Cardiac ventricle fibroblast (primary cell): ENCODE measurements at places on chromosomes 16 and 17. TPM values are rescaled to one million over a fixed set of nuclear protein-coding genes. Genes with fewer than 3 reads are reported as not detected.

CACNA1H gene
- total RNA-seq, result 1.6 and 3.3 TPM in 2 replicates

PPP1R1B gene
- total RNA-seq, result 89.5 and 113 TPM in 2 replicates

PIPOX gene
- 0.24 TPM in 1 of 2 replicates, not detected in the other for total RNA-seq

MT3 gene
- total RNA-seq, result not detected in 2 replicates

KRTAP4-6 gene
- total RNA-seq, result not detected in 2 replicates

KRTAP9-9 gene
- total RNA-seq, result not detected in 2 replicates

TAT gene
- not detected in 2 replicates for total RNA-seq

ABCA9 gene
- 110 and 113 TPM in 2 replicates for total RNA-seq

LGALS9 gene
- total RNA-seq, result 1.3 and 2.9 TPM in 2 replicates

PLLP gene
- total RNA-seq, result 0.20 and 0.37 TPM in 2 replicates

SYNGR3 gene
- total RNA-seq, result 0.78 and 4.2 TPM in 2 replicates

CA5A gene
- total RNA-seq, result not detected in 2 replicates

RBFOX1 gene
- not detected in 2 replicates for total RNA-seq

IRX6 gene
- total RNA-seq, result not detected in 2 replicates

CMTR2 gene
- 11.9 and 12.0 TPM in 2 replicates for total RNA-seq

ANKFN1 gene
- total RNA-seq, result not detected in 2 replicates

ASGR2 gene
- total RNA-seq, result not detected in 2 replicates

GRIN2C gene
- under 0.01 TPM in 1 of 2 replicates, not detected in the other for total RNA-seq
